ENCODE measurements at places on chromosomes 5 and 9. TPM values are rescaled to one million over a fixed set of nuclear protein-coding genes. Genes with fewer than 3 reads are reported as not detected.

UTP15 gene
- total RNA-seq = 27.4 TPM

AK8 gene
- total RNA-seq = 0.85 TPM

FOXI1 gene
- total RNA-seq = not detected

C1QTNF3 gene
- 1.8 TPM for total RNA-seq

ARL14EPL gene
- total RNA-seq = 0.32 TPM

HAVCR1 gene
- not detected for total RNA-seq

INSL6 gene
- total RNA-seq = not detected
